ENCODE measurements at places on chromosomes 5 and 9. TPM values are rescaled to one million over a fixed set of nuclear protein-coding genes. Genes with fewer than 3 reads are reported as not detected.

DNA sequence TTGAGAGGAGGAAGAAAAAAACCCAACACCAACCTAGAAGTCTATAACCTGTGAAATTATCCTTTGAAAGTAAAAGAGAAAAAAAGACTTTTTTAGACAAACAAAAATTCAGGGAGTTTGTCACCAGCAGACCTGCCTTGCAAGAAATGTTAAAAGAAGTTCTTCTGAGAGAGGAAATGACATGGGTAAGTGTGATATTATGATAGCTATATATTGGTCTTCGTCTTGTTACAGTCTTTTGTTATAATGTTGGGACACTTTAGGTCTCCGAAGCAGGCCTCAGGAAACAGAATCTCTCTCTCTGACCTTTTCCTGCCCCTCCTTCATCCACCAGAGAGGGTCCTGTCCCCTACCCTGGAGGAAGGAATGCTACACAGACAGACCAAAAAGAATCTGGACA lies 16.6 kb upstream of the MLANA start:
- DNase-seq, result no peak

GRCh38 chr5:143115381-143115780 lies 288.1 kb downstream of the NR3C1 start:
- no peak for DNase-seq

DNA sequence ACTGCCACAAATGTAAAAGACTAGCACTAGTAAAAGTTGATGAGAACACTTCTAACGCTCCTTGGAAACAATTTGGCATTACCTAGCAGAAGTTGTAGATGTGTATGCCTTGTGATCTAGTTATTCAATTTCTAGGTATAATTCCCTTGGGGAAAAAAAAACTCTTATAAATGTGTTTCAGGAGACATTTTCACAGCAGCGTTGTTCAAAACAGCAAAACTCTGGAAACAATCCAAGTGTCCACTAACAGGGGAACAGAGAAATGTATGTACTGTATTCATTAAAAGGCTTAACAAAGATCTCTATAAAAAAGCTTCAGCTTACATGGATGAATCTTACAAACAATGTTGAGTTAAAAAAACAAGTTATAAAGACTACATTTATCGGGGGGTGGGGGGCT lies 30.4 kb downstream of the NR3C1 start:
- no peak for DNase-seq

Gene PHF24
- not detected for total RNA-seq

- DNase-seq, result no peak
These were observed 22.9 kb upstream of the CFAP95 start for GRCh38 chr9:69797675-69798074.

Data from myocyte (in vitro differentiated cells).